Fibroblast of skin of left biceps (primary cell): ENCODE measurements at places on chromosomes 1 and 21.

- DNase-seq = peak; percentile 59
Measured at GRCh38 chr1:79128722-79129121, 122.2 kb upstream of the ADGRL4 start.

GRCh38 chr1:36085686-36086526, 2.0 kb downstream of the TEKT2 start:
- no peak for DNase-seq

GRCh38 chr1:198157241-198157846, 546 bp downstream of the NEK7 start:
- DNase-seq = peak; percentile 73

GRCh38 chr1:115302390-115302961, 35.6 kb downstream of the NGF start:
- DNase-seq = peak; percentile 89

- no peak for DNase-seq
Measured at GRCh38 chr1:115325874-115326273, 12.2 kb downstream of the NGF start.

DNA sequence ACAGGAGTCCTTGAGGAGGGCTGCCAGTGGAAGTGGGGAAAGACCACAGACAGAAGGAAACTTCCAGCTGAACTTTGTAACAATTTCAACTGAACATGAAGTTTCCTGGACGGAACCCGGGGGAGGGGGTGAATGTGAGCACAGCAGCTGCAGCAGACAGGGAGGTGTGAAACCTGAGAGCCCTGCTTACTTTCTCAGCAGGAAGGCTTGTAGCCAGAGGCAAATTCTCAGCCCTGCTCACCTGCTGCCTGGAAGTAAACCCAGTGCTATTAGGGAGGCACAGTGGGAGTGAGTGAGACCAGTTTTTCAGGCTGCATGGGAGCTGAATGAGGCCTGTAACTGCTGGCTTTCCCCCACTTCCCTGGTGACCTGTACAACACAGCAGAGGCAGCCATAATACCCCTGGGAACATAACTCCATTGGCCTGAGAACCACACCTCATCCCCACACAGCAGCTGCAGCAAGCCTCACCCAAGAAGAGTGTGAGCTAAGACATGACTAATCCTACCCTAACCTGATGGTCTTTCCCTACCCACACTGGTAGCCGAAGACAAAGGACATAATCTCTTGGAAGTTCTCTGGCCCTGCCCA, 9.6 kb upstream of the SPRR2F start:
- no peak for DNase-seq

DNA sequence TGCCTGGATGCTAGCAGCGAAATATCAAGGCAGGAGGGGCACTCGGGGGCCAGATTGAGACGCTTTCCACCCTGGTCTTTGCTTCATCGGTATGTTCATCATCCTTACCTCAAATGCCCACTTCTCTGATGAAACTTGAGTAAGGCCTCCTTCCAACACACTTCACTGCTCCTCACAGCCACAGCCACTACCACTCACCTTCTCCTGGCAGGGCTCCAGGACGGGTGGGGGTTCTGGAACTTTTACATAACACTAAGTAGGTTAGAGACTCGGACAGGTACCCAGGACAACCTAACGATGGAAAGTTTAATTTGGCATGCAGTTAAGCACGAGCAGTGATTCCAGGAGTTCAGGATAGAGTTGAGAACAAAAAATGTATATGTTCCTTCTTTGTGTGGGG, 73.9 kb upstream of the SPAG17 start:
- DNase-seq = no peak

- no peak for DNase-seq
Measured at GRCh38 chr1:11611638-11612327, 42.4 kb downstream of the FBXO2 start.

DNA sequence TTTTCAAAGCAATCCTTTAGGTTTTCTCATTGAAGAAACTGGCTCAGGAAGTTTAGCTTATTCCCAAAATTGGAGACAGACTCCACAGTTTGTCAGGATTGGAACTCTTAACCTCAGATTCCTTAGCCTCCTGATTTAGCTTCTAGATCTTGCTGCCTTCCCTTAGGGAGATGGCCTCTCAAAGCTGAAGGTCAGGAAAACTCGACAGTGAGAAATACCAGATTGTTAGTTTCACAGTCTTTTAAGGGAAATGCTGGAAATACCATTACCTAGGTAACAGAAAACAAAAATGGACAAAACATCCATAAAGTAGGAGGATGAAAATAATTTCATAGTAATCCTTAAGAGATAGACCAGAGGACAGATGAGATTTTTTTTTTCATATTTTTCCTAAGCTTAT, 7.8 kb downstream of the RASAL2 start:
- DNase-seq = no peak

DNA sequence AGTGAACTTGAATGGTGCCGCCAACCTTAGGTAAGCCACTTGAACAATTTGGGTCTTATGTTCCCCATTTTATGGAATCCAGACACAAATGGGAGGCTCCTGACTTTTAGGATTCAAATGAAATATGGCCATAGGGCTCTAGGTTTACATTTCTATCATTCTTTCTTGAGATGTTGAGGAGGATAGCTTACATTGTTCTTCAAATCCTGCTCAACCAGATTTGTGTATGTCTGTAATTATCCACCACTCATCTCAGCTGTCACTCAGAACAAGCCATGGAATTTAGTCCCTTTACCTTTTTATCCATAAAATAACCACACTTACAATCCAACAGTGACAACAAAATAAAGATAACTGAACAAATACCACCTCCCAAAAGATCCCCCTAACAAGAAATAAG, 682.9 kb upstream of the PTBP2 start:
- no peak for DNase-seq

DNA sequence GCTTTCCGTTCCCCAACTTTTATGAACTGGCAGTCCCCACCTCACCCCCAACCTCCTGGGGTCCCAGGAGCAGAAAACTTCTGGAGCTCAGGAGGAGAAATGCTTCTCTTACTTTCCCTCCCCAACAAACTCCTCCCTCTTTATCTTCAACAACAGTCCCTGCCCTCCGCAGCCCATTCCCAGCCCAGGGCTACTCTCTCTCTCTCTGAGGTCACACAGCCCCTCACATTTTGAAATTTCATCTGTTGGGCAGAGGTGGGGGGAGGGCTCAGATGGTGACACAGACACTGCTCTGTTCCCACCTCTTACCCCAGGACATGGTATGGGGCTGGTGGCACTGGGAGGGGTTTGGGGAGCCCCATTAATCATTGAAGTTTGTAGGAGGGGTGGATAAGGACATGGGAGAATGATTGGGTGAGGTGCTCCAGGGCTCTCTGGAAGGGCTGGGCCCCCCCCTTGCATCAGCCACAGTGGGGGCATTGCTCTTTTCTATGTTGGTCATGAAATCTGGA, 6.0 kb downstream of the PIK3CD start:
- DNase-seq = no peak

DNA sequence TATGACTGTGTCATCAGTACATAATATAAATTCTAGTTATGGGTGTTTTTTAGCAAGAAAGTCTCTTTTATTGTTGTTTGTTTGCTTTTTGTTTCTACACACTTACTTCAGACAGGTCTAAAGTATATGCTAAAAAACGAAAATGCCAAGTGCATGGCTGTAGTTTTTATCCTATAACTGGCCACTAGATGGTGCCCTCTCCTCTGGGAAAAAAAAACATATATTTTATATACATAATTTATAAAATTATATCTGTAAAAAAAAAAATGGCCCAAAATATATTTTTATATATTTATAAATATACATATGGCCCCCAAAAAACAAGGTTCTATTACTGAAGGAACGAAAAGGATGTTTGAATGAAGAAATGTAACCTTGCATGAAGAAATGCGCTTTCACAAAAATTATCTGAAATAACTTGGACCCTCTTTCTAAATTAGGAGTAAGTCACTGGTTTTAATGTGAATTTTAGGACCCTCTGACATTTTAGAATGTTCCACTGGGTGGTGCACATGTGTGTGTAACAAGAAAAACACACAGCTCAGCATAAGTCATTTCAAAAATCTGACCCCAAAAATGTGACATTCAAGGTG, 93.5 kb downstream of the TTLL7 start:
- no peak for DNase-seq

GRCh38 chr1:219433496-219434131, 179.3 kb downstream of the ZC3H11B start:
- no peak for DNase-seq

GRCh38 chr21:15088488-15088887, 23.7 kb upstream of the NRIP1 start:
- no peak for DNase-seq

- DNase-seq = peak; percentile 30
Measured at GRCh38 chr1:184535191-184535970, 148.6 kb downstream of the C1orf21 start.

DNA sequence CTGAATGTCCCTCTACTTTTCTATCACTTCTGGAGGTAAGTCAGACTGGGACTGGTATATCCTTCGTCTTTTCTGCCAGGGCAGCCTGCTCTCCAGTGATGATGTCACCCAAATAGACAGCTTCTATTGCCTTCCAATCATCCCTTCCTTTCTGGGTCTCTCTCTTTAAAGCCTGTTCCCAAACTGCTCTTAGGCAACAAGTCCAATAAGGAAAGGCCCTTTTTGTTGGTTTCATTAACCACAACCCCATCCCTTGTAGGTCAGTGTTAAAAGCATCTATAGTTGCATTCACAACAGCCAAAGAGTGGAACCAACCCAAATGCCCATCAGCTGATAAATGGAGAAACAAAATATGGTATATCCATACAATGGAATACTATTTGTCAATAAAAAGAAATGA, 114.4 kb downstream of the CNIH3 start:
- no peak for DNase-seq

DNA sequence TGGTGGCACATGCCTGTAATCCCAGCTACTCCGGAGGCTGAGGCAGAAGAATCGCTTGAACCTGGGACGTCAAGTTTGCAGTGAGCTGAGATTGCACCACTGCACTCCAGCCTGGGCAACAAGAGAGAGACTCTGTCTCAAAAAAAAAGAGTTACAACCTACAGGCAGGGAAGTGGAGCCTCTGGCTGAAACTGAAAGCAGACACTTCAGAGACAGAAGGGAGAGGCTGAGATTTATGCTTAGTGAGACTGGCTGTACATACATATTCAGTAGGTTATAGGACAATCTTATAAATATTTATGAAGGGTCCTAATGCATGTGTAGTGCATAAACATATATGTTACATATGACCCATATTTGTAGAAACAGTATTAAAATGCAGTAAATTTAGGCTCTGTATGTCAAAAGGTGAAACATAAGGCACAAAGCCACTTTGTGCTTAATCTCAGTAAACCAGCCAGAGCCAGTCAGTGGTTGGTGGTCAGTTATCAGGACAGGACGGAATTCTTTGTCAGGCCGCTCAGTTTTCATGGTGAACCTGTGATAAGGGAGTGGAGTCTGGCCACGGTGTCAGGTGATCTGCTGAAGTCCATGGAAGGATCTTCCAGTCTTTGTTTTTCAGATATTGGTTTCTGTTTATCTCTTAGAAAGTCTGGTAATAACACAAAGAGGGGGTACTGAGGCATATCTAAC, 13.7 kb downstream of the RHEX start:
- DNase-seq = no peak

DNA sequence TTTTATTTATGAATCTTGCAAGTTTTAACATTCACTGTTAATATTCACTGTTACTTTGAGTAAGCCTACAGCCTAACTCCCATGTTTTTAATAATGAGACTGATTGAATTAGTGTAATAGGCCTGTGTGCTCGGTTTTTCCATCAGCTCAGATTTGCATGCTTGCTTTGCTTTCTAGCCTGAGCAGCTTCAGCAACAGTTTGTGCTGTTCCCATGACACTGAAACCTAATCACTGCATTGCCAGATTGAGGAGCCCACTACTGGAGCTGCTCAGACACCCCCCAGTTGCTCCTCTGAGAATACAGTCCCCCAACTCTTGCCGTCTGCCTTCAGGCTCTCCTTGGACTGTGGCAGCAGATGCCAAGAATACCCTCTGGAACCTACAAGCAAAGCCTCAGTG, 695.4 kb downstream of the BRINP3 start:
- DNase-seq = no peak

GRCh38 chr1:33727310-33727709, 136.6 kb upstream of the HMGB4 start:
- DNase-seq = no peak

DNA sequence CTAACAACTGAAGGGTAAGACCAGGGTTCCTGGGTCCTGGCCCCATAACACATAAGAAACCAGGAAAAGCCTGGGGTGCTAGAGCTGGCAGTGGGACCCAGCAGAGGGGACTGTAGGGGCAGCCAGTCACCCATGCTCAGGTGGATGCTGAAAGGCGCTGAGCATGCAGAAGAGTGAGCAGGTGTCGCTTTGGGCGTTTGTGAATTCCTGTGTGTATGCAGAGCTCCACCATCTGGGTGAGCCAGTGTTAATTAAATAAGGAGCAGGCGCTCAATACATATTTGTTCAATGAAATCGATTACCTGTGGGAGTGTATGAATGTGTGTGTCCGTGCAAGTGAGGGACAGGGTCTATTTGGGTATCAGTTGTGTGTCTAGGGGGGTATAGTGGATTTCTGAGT, 499 bp downstream of the C1QA start:
- DNase-seq = no peak

GRCh38 chr21:43312751-43313169, 114.2 kb downstream of the SIK1 start:
- no peak for DNase-seq

GRCh38 chr1:168266644-168267186, 14.0 kb upstream of the TBX19 start:
- no peak for DNase-seq

- DNase-seq = no peak
Measured at GRCh38 chr1:33784876-33785275, 79.0 kb upstream of the HMGB4 start.

GRCh38 chr1:235741294-235741693, 91.7 kb upstream of the GNG4 start:
- peak; percentile 76 for DNase-seq

GRCh38 chr1:186497651-186498050, 36.7 kb upstream of the PDC start:
- DNase-seq = no peak

DNA sequence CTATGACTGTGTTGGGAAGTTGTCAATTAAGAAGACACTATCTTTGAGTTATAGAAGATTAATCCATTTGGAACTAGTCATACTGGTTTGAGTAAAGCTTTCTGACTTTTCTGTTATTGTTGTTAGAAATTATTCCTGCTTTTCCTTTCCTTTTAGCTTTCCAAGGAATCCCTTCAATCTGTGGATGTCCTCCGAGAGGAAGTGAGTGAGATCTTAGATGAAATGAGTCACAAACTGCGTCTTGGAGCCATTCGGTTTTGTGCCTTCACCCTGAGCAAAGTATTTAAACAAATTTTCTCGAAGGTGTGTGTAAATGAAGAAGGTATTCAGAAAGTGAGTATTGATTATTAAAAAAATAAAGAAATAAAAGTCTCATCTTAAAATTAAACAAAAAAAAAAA, 19.3 kb downstream of the GNPAT start:
- DNase-seq = no peak

GRCh38 chr1:230401101-230401500, 25.0 kb downstream of the PGBD5 start:
- DNase-seq = no peak

DNA sequence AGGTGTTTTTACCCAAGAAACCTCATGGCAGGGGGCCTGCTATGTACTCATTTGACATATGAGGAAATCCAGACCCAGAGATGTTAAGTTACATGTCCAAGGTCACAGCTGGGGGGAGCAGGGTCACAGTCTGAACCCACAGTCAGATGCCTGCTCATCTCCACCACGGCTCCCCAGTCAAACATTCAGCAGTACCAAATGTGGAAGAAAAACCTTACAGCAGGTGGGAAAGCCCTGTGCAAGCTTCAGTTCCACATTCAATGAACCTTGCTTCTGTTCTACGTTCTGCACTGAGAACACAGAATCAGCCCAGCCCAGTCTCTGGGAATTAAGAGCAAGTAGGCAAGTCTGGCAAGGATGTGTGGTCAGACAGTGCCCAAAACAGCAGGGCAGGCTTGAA, 35.2 kb downstream of the LRP8 start:
- no peak for DNase-seq
